ENCODE measurements at places on chromosomes 16 and 17.

- DNase-seq, result no peak
- no peaks in the 10 kb centered on the region for H3K27me3 ChIP-seq
- peaks cover 6% of the 10 kb centered on the region for H3K4me1 ChIP-seq
- no peak overlapping the region for H3K4me3 ChIP-seq
These were observed 1.3 kb downstream of the ADCY7 start for GRCh38 chr16:50267651-50268050.

DNA sequence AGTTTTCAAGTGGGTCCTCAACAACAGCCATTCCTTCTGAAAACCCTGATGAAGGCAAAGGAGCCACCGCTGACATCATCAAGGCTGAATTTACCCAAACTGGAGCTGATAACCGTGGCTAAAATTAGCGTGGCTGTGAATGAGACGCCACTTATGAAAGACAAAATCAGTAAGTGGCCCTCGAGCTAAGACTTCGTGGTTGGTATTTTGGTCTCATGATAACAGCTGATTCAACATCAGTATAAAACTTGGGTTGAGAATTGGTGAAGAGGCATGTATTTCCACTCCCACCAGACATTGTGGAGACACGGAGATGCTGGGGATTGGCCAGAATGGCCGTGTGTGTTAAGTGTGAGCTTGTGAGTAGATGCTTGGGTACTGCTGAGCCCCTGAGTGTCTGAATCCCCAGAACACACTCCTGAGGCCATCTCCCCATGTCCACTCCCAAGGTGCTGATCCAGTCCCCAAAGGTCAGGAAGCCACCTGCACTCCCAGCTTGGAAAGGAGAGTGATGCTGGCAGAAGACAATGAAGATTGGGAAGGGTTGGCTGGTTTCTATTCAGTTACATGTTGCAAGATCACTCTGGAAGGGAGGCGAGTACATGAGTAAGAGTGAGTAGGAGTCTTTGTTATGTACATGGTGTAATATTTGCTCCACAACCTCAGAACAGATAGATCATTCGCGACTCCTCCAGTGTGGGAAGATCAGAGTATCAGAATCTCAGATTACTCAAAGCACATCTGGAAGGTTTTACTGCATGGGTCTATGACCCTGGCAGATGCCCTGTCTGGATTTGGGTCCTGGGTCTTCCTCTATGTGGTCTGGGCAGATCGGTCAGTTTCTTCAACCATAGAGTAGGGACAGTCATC, 207.7 kb downstream of the HS3ST3A1 start:
- no peak for DNase-seq
- H3K36me3 ChIP-seq, result no peaks in the 10 kb centered on the region
- H3K27me3 ChIP-seq, result no peaks in the 10 kb centered on the region
- no peak overlapping the region for H3K27ac ChIP-seq
- no peaks in the 10 kb centered on the region for H3K4me1 ChIP-seq

DNA sequence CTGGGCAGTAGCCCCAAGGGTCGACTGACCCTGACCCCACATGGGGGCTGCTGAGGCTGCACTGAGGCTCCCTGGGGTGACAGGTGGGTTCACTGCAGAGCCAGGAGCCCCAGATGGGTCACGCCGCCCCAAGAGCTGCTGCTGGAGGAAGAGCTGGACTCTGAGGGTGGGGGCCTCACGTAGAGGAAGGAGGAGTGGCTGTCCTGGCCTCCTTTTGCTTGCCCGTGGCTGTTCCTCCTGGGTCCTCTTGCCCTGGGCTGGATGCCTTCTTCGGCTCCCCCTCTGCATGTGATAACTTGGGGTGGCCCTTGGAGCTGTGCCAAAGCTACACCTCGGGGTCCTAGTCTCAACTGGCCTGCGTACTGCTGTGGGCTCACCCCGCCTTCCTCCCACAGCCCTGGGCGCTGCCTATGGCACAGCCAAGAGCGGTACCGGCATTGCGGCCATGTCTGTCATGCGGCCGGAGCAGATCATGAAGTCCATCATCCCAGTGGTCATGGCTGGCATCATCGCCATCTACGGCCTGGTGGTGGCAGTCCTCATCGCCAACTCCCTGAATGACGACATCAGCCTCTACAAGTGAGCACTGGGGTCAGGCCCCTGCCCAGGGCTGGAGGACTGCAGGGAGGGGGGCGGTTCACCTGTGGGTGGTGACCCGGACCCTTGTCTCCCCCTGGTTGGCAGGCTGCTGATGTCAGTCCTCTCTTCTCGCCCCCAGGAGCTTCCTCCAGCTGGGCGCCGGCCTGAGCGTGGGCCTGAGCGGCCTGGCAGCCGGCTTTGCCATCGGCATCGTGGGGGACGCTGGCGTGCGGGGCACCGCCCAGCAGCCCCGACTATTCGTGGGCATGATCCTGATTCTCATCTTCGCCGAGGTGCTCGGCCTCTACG, 1.1 kb upstream of the AMDHD2 start:
- no peaks in the 10 kb centered on the region for H3K27me3 ChIP-seq
- H3K4me1 ChIP-seq, result peaks cover 42% of the 10 kb centered on the region
- no peak overlapping the region for H3K4me3 ChIP-seq
- peak overlapping the region; percentile 66 for H3K27ac ChIP-seq
- DNase-seq, result no peak
- peaks cover 2% of the 10 kb centered on the region for H3K36me3 ChIP-seq

GRCh38 chr17:75498726-75499213, 16.6 kb downstream of the CASKIN2 start:
- H3K4me3 ChIP-seq, result no peak overlapping the region
- H3K36me3 ChIP-seq, result no peaks in the 10 kb centered on the region
- no peak for DNase-seq
- H3K27me3 ChIP-seq, result no peaks in the 10 kb centered on the region

GRCh38 chr17:29891131-29891530, 38.9 kb downstream of the SSH2 start:
- no peak overlapping the region for H3K4me3 ChIP-seq
- DNase-seq, result no peak
- H3K27ac ChIP-seq, result no peak overlapping the region
- H3K36me3 ChIP-seq, result no peaks in the 10 kb centered on the region
- H3K27me3 ChIP-seq, result no peaks in the 10 kb centered on the region

DNA sequence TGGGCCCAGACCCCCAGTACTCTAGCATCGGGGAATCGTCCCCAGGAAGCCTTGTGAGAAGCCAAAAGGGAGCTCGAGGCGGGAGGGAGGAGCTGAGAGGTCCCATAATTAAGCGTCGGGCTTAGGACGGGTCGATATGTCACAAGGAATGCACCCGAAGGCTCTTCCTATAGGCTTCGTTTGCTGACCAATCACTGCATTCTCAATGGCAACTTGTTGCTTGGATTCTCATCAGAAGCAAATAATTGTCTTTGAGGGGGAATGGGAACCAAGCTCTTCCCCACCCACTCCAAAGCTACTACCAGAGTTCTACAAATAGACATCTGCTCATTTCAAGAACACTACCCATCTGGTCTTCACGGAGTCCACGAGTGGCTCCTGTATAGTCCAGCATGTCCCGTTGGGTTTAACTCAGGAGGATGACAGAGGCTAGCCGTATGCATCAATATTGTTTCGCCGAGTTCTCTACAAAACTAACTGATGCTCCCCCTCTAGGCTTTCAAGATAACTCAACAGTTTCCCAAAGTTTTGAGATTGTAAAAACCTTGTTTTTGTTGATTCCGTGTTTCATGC, 628 bp upstream of the BLMH start:
- H3K4me1 ChIP-seq, result peaks cover 11% of the 10 kb centered on the region
- DNase-seq, result no peak
- H3K27me3 ChIP-seq, result no peaks in the 10 kb centered on the region
- peak overlapping the region; percentile 91 for H3K27ac ChIP-seq
- H3K4me3 ChIP-seq, result peak overlapping the region; percentile 84

DNA sequence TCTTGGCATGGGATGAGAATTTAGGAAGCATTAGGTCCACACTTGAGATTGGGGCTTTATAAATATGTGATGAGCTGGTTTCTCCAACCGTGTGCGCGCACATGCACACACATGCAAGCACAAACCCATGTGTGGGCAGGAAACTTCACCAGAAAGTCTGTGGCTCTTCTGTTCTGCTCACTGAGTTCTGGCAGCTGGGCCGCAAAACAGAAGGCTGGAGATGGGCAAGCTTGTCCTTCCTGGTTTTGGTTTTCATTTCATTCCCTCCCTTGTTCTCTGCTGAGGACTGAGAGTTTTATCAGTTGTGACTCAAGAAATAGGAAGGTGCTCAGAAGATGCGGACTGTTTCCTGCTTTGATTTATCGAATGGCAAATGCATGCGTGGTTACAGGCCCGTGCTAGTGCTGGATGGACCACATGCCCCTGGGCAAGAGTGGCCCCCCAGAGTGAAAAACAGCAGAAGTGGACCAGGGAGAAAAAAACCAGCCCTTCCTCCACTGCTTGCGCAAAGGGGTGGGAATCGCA, 14.1 kb downstream of the MAP3K14 start:
- peak overlapping the region; percentile 93 for H3K27ac ChIP-seq
- peaks cover 3% of the 10 kb centered on the region for H3K36me3 ChIP-seq
- peaks cover 89% of the 10 kb centered on the region for H3K4me1 ChIP-seq
- no peaks in the 10 kb centered on the region for H3K27me3 ChIP-seq

GRCh38 chr17:419073-419735, 66.6 kb upstream of the RPH3AL start:
- DNase-seq, result no peak
- H3K4me1 ChIP-seq, result no peaks in the 10 kb centered on the region
- H3K36me3 ChIP-seq, result no peaks in the 10 kb centered on the region
- H3K27ac ChIP-seq, result no peak overlapping the region
- H3K27me3 ChIP-seq, result no peaks in the 10 kb centered on the region

DNA sequence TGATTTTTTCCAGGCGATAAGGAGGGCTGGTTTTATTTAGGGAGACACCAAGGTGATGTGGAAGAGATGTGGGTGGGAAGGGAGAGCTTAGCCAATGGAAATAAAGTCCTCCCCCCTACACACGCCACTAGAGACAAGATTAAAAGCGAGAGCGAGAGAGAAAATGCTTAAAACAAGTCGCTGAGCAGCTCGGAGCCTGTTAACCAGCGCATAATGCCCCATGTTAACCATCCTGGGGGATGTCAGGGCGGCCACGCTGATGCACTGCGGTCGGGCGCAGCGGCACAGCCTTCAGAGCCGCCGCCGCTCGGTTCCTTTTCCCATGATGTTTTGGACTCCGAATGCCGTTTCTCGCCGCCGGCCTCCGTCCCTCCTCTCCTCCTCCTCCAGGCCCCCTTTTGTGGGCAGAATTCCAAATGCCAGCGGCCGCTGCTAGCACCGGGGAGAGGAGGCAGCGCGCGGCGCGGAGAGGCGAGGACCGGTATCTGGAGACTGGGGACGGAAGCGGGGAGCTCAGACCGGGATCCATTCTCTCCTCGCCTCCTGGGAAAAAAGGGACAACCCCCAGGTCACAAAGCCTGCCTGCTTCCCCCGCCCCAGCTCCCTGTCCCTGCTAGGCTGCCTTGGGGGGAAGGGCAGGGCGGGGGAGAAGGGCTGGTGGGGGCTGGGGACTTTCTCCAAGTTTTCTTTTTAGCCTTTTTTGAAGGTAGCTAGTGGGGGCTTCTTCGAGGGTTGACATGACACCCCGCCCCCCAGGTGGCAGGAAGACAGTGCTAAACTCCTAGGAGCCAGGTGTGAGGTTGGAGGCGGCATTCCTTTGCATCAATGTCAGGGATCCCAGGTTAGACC, 98.1 kb upstream of the CCL2 start:
- H3K27ac ChIP-seq, result no peak overlapping the region
- no peak for DNase-seq
- H3K36me3 ChIP-seq, result no peaks in the 10 kb centered on the region
- peaks cover 2% of the 10 kb centered on the region for H3K27me3 ChIP-seq

DNA sequence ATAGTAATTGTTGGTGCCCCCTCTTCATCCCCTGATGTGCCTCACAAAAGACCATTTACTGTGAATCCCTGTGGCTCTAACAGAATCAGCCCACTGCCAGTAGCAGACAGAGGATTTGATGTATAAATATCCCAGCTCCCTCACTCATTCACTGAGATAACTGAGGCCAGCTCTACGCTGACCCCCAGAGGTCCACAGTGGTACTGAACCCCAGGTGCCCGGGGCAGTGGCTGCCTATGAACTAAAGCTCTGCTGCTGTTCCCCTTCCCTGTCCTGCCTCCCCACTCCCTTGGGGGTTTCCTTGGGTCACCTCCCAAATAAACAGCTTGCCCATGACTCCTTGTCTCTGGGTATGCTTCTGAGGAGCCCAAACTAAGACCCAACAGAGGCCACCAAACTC, 295.8 kb downstream of the FOXL1 start:
- no peaks in the 10 kb centered on the region for H3K27me3 ChIP-seq
- no peak overlapping the region for H3K4me3 ChIP-seq
- H3K36me3 ChIP-seq, result no peaks in the 10 kb centered on the region
- no peaks in the 10 kb centered on the region for H3K4me1 ChIP-seq
- peak; percentile 12 for DNase-seq

- no peak overlapping the region for H3K4me3 ChIP-seq
- H3K4me1 ChIP-seq, result no peaks in the 10 kb centered on the region
- no peak for DNase-seq
- H3K36me3 ChIP-seq, result no peaks in the 10 kb centered on the region
- H3K27me3 ChIP-seq, result no peaks in the 10 kb centered on the region
These were observed 22.0 kb downstream of the CAMKK1 start for GRCh38 chr17:3870871-3871306.

GRCh38 chr17:17356149-17356930, 53.2 kb downstream of the NT5M start:
- no peak overlapping the region for H3K27ac ChIP-seq
- DNase-seq, result peak; percentile 84
- no peaks in the 10 kb centered on the region for H3K27me3 ChIP-seq
- H3K4me1 ChIP-seq, result no peaks in the 10 kb centered on the region

DNA sequence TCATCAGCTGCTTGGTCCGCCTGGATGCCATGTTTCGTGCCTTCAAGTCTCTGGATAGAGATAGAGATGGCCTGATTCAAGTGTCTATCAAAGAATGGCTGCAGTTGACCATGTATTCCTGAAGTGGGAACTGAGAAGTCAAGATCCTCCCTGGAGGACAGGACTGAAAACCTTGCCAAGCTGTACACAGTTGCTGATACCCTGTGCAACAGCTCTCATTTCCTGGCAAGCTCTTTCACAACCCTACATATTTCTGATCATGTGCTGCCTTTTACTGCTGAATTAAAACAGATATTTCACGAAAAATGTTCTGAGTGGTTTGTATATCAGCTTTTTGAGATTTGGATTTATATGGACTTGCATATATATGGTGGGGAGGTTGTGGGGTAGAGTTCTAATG, 898 bp downstream of the CAPNS2 start:
- no peaks in the 10 kb centered on the region for H3K36me3 ChIP-seq
- no peak for DNase-seq
- no peaks in the 10 kb centered on the region for H3K27me3 ChIP-seq
- no peak overlapping the region for H3K4me3 ChIP-seq
- H3K4me1 ChIP-seq, result no peaks in the 10 kb centered on the region

DNA sequence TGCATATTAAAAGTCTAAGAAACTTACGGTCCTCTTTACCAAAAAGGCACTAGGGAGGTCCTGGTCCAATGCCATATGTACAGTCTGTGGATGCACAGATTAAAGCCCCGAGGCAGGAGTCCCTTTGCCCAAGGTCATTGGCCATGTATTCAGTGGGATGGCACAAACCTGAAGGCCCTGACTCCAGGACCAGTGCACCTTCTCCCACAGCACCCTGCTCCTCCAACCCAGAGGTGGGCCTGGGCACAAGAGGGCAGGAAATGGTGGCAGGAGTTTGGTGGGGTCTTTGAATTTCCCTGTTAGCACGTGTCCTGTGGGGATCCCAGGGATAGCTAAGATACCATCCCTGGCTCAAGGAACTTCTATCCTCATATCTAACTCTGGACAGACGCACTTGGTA, 28.5 kb downstream of the TLE7 start:
- no peak overlapping the region for H3K27ac ChIP-seq
- no peaks in the 10 kb centered on the region for H3K36me3 ChIP-seq
- no peak for DNase-seq
- no peaks in the 10 kb centered on the region for H3K27me3 ChIP-seq

GRCh38 chr16:88400186-88400585, 17.4 kb downstream of the ZNF469 start:
- no peak overlapping the region for H3K4me3 ChIP-seq
- no peaks in the 10 kb centered on the region for H3K27me3 ChIP-seq
- no peaks in the 10 kb centered on the region for H3K36me3 ChIP-seq

Data from Panc1 (cell line).